Liver (tissue), 10 donors: ENCODE measurements at places on chromosomes 6 and 20.

DNA sequence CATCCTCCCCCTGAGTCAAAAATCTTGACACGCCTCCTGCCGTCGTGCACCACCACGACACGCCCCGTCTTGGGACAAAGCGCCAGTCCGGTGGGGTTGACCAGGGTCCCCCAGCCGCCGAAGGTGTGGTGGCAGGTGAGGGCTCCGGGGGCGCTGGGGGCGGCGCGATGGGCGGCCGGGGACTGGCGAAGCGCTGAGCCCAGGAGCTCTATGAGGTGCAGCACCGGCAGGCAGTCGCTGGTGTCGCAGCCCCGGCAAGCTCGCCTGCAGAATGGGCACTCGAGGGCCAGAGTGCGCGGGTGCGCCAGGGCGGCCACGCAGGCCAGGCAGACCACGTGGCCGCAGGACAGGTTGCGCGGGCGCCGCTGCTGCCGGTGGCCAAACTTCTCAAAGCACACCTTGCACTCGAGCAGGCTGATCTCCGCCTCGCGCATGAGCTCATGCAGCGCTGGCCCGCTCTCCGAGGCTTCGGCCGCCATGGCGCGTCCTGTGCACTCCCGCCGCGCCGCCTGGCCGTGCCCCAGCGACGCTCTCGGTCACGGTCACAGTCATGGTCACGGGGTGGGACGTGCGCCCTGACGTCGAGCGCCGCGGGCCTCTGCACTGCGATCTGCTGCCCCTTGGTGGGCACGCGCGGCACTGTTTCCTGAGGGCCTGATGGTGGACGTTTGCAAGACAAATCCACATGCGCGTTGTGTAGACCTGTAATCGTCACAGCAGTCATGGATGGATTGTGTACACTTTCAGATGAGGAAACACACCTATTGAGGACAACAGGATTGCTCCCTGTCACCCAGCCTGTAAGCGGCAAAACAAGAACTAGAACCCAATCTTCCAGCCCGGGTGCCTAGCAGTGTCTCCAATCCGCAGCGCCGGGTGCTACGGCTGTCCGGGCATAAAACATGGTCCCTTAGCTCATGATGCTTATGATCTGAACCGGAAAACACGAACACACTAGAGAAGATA, at the start of gene NHLRC1:
Gene NHLRC1 (minus strand): TSS at position 550 of the 966 bp plus-strand sequence. CDS start 71 bp downstream, at position 479.
- DNase-seq, result peak; percentile 83
- H3K36me3 ChIP-seq, result no peaks in the 10 kb centered on the region
- H3K4me3 ChIP-seq, result peak within 1 kb of the TSS; percentile 49
- peak within 1 kb of the TSS; percentile 51 for H3K27ac ChIP-seq
- no peaks in the 10 kb centered on the region for H3K4me1 ChIP-seq

GRCh38 chr6:73314577-73315492, 39.2 kb downstream of the DPPA5 start:
- H3K4me3 ChIP-seq, result no peak overlapping the region
- DNase-seq, result no peak
- H3K4me1 ChIP-seq, result peaks cover 4% of the 10 kb centered on the region
- H3K27me3 ChIP-seq, result peaks cover 6% of the 10 kb centered on the region

- no peak overlapping the region for H3K27ac ChIP-seq
- no peak for DNase-seq
- no peaks in the 10 kb centered on the region for H3K4me1 ChIP-seq
Measured at GRCh38 chr20:43839793-43840199, 74.9 kb upstream of the TOX2 start.

DNA sequence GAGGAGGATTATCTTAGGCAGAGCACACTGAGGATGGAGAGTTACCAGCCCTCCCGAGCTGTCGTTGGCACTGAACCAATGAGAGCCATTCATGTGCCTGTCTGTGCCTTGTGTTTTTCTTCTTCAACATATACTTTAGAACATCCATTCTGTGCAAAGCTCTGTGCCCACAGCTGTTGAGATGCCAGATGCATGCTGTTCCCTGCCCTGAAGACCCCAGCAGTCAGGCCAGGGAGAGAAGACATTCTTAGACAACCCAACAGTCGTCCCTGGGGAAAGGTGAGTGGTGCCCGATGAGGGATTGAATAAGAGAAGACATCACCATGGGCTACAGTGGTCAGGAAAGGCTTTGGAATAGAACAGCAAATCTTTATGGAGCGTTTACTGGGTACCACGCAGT, 114.1 kb downstream of the NRN1 start:
- no peak for DNase-seq
- peak overlapping the region; percentile 47 for H3K4me3 ChIP-seq
- no peaks in the 10 kb centered on the region for H3K36me3 ChIP-seq
- no peaks in the 10 kb centered on the region for H3K4me1 ChIP-seq
- H3K27me3 ChIP-seq, result no peaks in the 10 kb centered on the region

- no peak overlapping the region for H3K4me3 ChIP-seq
- H3K27ac ChIP-seq, result no peak overlapping the region
- H3K36me3 ChIP-seq, result no peaks in the 10 kb centered on the region
- H3K4me1 ChIP-seq, result no peaks in the 10 kb centered on the region
- peaks cover 7% of the 10 kb centered on the region for H3K27me3 ChIP-seq
Measured at GRCh38 chr6:70107852-70108629, 194.8 kb downstream of the COL9A1 start.

DNA sequence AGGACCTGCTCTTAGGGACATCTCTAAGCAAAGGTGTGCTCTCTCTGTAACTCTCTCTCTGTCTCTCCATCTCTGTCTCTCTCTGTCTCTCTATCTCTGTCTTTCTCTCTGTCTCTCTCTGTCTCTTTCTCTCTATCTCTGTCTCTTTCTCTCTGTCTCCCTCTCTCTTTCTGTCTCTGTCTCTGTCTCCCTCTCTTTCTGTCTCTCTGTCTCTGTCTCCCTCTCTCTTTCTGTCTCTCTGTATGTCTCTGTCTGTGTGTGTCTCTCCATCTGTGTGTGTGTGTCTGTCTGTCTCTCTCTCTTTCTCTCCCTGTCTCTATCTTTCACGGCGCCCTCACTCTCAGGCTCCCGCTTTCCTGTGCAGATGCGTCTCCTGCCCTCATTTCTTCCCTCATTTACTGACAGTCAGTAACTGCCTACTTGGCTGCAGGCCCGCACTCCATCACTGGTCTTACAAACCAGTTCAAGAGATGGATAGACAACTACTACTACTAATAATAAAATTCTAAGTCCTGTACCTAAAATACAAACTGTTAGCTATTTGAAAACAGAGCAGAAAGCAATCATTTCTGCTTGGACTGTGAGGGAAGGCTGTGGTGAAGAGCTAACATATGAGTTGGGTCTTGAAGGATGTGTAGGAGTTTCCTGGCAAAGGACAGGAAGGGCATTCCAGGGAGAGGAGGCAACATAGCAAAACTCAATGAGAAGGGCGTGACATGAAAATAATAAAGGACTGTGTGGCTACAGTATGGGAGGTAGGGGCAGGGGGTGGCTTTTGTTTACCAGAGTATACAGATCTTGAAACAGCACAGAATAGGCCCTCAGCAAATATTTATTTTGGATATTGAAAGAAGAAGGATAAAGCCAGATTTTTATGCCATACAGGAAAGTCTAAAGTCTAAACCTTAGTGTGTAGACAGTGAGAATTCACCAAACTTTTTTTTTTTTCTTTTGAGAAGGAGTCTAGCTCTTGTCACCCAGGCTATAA, 67.8 kb upstream of the TAB2 start:
- H3K4me3 ChIP-seq, result no peak overlapping the region
- no peak overlapping the region for H3K27ac ChIP-seq
- H3K27me3 ChIP-seq, result no peaks in the 10 kb centered on the region
- no peaks in the 10 kb centered on the region for H3K36me3 ChIP-seq
- no peaks in the 10 kb centered on the region for H3K4me1 ChIP-seq

GRCh38 chr20:34084227-34084923, 27.7 kb downstream of the EIF2S2 start:
- peaks cover 11% of the 10 kb centered on the region for H3K36me3 ChIP-seq
- no peak for DNase-seq
- no peak overlapping the region for H3K4me3 ChIP-seq
- no peaks in the 10 kb centered on the region for H3K27me3 ChIP-seq
- no peaks in the 10 kb centered on the region for H3K4me1 ChIP-seq
- H3K27ac ChIP-seq, result no peak overlapping the region

GRCh38 chr6:7468382-7469081, 72.9 kb upstream of the DSP start:
- no peak overlapping the region for H3K4me3 ChIP-seq
- H3K36me3 ChIP-seq, result no peaks in the 10 kb centered on the region
- no peaks in the 10 kb centered on the region for H3K4me1 ChIP-seq
- H3K27me3 ChIP-seq, result no peaks in the 10 kb centered on the region

GRCh38 chr20:16378122-16378521, 195.1 kb downstream of the KIF16B start:
- H3K4me1 ChIP-seq, result no peaks in the 10 kb centered on the region
- DNase-seq, result no peak
- no peak overlapping the region for H3K4me3 ChIP-seq
- H3K27ac ChIP-seq, result no peak overlapping the region

- no peaks in the 10 kb centered on the region for H3K4me1 ChIP-seq
- H3K36me3 ChIP-seq, result no peaks in the 10 kb centered on the region
- DNase-seq, result no peak
- no peaks in the 10 kb centered on the region for H3K27me3 ChIP-seq
Measured at GRCh38 chr20:24017458-24017755, 28.8 kb upstream of the GGTLC1 start.
